ENCODE measurements at places on chromosomes 12 and 14. TPM values are rescaled to one million over a fixed set of nuclear protein-coding genes. Genes with fewer than 3 reads are reported as not detected.

Gene MYRFL
- not detected for total RNA-seq

Gene CLEC7A
- total RNA-seq: 0.09 TPM

Gene TRPV4
- total RNA-seq: not detected

Gene APOLD1
- 6.5 TPM for total RNA-seq

Gene GLT1D1
- 0.07 TPM for total RNA-seq

Gene TXNRD1
- total RNA-seq: 160 TPM

Gene FAM90A1
- 0.47 TPM for total RNA-seq

Gene AKT1
- 111 TPM for total RNA-seq

Gene GPR135
- 2.1 TPM for total RNA-seq

Gene PTHLH
- total RNA-seq: not detected

Gene TUNAR
- total RNA-seq: not detected

Gene RGS6
- total RNA-seq: 0.64 TPM

Gene ATXN2
- 63.3 TPM for total RNA-seq

Gene ING4
- total RNA-seq: 24.3 TPM

Gene RPL41
- 5,050 TPM for total RNA-seq

All from activated naive CD4-positive, alpha-beta T cell treated with anti-CD3 and anti-CD28 coated beads, Interleukin-2, amount 50 U/mL, for 72 hours (primary cell).